ENCODE measurements at places on chromosomes 13 and 19. TPM values are rescaled to one million over a fixed set of nuclear protein-coding genes. Genes with fewer than 3 reads are reported as not detected.

GRCh38 chr19:35253316-35254286 lies 4.8 kb downstream of the LSR start:
- no peaks in the 10 kb centered on the region for H3K27me3 ChIP-seq
- no peak overlapping the region for H3K27ac ChIP-seq
- DNase-seq, result no peak
- peaks cover 8% of the 10 kb centered on the region for H3K4me1 ChIP-seq

The MEIOSIN gene
- total RNA-seq, result 0.06 TPM

The B9D2 gene
- total RNA-seq, result 2.5 TPM

DNA sequence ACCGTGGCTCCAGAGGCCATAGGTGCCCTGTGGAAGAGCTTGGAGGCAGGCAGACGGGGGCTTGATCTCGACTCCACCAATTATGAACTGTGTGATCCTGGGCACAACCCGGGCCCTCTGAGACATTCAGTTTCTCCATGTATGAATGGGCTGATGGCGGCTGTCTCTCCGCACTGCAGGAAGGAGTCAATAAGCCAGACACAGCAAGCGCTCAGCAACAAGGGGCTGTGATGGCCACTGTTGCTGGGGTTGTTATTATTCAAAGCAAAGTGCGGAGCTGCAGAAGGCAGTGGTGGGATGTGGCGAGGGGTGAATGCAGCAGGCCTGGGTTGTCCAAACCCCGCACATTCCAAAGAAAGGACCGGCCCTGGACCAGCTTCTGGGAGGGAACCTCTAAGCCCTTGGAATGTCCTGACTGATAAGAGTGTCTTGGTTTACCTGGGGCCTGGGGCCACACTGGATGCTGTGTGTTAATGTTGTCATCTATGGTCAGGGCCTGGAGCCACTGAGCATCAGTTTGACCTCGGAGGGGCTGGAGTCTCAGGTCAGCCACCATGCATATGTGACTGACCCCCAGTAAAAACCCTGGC lies 8.3 kb downstream of the TMEM143 start:
- no peaks in the 10 kb centered on the region for H3K36me3 ChIP-seq
- H3K4me1 ChIP-seq, result peaks cover 2% of the 10 kb centered on the region
- no peak overlapping the region for H3K4me3 ChIP-seq
- H3K27ac ChIP-seq, result peak overlapping the region; percentile 14

DNA sequence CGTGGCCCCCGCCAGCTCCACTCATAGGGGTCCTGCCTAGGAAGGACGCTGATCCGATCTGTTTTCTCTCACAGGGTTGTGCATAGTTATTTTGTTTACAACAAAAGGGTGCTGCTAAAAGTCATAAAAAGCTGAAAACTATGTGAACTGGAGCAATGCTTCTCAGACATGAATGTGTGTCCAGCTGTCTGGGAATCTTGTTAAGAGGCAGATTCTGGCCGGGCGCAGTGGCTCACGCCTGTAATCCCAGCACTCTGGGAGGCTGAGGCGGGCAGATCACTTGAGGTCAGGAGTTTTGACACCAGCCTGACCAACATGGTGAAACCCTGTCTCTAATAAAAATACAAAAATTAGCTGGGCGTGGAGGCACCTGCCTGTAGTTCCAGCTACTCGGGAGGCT lies 8.6 kb downstream of the LRRC4B start:
- H3K4me1 ChIP-seq, result no peaks in the 10 kb centered on the region
- no peak for DNase-seq
- H3K27me3 ChIP-seq, result peaks cover 89% of the 10 kb centered on the region
- H3K27ac ChIP-seq, result no peak overlapping the region
- no peak overlapping the region for H3K4me3 ChIP-seq
- no peaks in the 10 kb centered on the region for H3K36me3 ChIP-seq

- H3K27ac ChIP-seq, result no peak overlapping the region
- H3K4me3 ChIP-seq, result no peak overlapping the region
- H3K36me3 ChIP-seq, result no peaks in the 10 kb centered on the region
- no peaks in the 10 kb centered on the region for H3K27me3 ChIP-seq
- DNase-seq, result no peak
Observed at GRCh38 chr13:46605076-46605824, 52.3 kb downstream of the LRCH1 start.
